Bronchus fibroblast of lung (primary cell): ENCODE measurements at places on chromosomes 7 and 10. TPM values are rescaled to one million over a fixed set of nuclear protein-coding genes. Genes with fewer than 3 reads are reported as not detected.

CNNM1 gene
- under 0.01 TPM in 2 replicates for total RNA-seq

DAGLB gene
- 9.4 and 11.6 TPM in 2 replicates for total RNA-seq

PTPN20 gene
- total RNA-seq = 0.34 and 0.45 TPM in 2 replicates

HHEX gene
- total RNA-seq = 1.6 and 1.8 TPM in 2 replicates

CPXM2 gene
- total RNA-seq = 0.34 and 0.45 TPM in 2 replicates

LRWD1 gene
- total RNA-seq = 11.3 and 12.6 TPM in 2 replicates

CDNF gene
- total RNA-seq = 0.34 and 1.9 TPM in 2 replicates

OR2A42 gene
- not detected in 2 replicates for total RNA-seq

FGF8 gene
- not detected in 2 replicates for total RNA-seq

TMEM213 gene
- not detected in 2 replicates for total RNA-seq

ZSWIM8 gene
- total RNA-seq = 40.1 and 45.7 TPM in 2 replicates

CTAGE6 gene
- total RNA-seq = not detected in 2 replicates

FZD1 gene
- total RNA-seq = 9.4 and 10.3 TPM in 2 replicates

LRRD1 gene
- 0.17 TPM in 1 of 2 replicates, not detected in the other for total RNA-seq

PIP gene
- not detected in 2 replicates for total RNA-seq

PRF1 gene
- not detected in 2 replicates for total RNA-seq

NSUN5 gene
- 38.8 and 40.0 TPM in 2 replicates for total RNA-seq

HOXA2 gene
- total RNA-seq = 1.3 and 1.5 TPM in 2 replicates

OR2A7 gene
- total RNA-seq = 0.15 and 0.84 TPM in 2 replicates

GJD4 gene
- not detected in 2 replicates for total RNA-seq
